AG08396 (cell line): ENCODE measurements at places on chromosomes 1 and 21.

DNA sequence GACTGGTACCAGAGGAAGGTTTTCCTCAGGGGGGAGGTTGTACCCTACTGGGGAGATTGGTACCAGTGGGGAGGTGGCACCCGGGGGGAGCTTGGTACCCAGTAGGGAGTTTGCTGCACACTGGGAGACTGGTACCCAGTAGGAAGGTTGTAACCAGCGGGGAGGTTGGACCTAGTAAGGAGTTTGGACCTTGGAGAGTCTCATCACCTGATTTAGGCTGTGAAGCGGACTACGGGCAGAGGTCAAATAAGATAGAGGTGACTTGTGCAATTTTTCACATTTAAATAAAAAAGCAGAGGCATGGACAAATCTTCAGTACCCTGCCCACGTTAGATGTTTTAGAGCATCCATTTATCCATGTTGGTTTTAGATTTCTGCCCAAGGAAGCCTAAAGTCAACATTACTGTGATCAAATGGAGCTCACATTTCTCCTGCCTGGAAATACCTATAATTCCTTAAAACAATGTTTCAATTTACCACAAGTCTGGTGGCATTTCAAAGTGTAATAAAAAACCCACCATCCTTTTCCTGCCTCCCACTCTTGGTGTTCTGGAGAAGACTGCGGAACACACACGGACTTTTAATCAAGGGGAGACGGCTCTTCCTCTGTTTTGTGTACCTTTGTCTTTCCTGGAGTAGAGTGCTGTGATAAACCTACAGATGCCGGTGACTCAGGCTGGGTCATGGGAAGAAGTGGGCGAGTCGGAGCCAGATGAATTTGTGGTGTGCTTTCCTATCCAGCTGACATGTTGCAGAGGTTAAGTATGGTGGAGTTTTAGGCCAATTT lies 36.2 kb upstream of the MRPS6 start:
- peak; percentile 29 for DNase-seq

- no peak for DNase-seq
Observed at GRCh38 chr1:159771127-159771895, 9.5 kb upstream of the DUSP23 start.

DNA sequence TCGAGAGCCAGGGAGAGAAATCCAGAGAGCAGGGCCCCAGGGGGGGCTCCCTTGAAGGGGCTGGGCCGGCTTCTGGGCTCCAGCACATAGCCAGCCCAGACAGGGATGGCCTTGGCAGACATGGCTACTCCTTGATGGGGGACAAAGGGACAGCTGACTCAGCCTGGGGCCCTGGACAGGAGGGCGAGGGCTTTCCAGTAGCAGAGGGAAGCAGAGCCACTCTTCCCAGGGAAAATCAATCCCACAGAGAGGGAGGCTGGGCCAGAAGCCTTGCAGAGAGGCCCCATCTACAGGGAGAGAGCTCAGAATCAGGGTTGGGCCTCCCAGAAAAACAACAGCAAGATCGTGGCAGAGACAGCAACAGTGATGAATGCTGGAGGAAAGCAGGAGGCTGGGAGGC lies 15.6 kb downstream of the IGFN1 start:
- DNase-seq = no peak

- no peak for DNase-seq
Observed at GRCh38 chr1:33061834-33062233, 19.1 kb upstream of the AZIN2 start.

- peak; percentile 14 for DNase-seq
Observed at GRCh38 chr1:180530501-180530900, 28.1 kb upstream of the ACBD6 start.

DNA sequence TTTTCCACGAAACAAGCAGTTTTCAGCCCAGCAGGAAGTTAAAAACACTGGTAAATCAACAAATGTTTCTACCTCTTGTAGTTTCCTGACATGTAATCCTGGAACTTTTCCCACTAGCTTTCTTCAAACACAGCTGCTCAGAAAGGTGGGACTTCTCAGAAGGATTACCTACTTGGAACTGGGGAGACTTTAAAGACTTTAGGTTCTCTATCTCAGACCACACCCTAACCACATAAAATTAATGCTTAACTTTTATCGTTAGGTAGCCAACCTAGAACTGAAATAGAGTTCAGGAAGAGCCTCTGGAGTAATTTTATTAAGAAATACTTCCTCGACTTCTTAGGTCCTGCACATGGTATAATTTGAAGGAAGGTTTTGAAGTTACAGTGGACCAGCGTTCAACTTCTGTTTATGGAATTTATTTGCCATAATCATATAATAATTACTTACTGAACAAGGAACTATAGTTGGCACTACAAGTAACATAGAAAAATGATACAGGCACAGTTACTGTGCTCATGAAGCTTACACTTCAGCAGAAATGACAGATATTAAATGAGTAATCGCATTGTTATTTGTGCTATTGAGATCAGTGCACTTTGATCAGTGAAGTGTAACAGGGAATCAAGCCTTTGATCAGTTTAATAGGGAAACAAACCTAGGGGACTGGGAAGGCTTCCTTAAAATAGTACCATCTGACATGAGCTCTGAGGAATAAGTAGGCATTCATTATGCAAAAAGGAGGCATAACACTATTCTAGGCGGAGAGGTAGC lies at the start of gene BCL2L15:
BCL2L15 (minus strand) TSS at position 180 of the 774 bp plus-strand sequence. CDS start 206 bp downstream, outside the sequence.
- DNase-seq = no peak

DNA sequence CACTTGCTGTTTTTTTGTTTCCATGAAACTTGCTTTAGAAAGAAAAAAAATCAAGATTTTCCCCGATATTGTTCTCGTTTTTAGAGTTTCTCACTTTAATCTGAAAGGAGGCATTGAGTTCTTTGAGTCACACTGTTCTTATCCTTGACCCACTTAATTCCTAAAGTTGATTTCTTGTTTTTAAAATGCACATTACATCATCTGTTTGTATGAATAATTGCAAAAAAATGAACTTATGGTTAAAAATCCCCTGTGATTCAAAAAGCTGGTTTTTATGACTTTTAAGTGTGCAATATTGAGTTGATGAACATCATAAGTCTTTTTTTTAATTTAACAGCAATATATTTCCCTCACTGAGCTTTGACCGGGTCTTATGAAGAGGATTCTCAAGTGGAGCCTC lies 131.6 kb downstream of the SNX7 start:
- no peak for DNase-seq

DNA sequence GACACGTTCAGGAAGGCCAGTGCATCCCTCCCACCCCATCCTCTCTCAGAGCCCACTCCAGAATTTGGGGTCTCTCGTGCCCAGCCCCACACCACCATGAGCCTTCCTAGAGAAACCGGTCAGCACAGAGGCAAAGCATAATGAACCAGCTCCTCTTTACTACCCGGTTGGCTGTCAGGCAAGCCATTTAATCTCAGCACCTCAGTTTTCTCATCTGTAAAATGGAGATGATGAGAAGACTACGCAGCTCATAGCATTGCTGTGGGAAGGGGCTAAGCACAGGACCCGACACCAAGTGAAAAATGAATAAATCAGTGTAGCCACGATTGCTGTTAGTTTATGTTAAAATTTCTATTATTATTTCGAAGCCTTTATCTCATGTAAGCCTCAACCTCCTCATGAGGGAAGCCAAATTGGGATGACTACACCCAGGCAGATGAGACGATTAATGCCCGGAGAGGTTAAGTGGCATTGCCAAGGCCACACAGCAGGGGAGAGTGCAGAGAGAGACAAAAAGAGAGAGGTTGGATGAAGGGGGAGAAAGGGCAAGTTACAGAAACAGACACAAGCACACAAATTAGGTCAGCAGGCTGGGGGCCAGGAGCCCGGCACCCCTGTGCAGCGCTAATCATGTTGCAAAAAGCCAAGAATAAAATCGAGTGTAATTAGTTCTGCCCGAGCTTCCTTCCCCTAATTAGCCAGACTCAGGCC lies 25.7 kb downstream of the SDC3 start:
- no peak for DNase-seq

DNA sequence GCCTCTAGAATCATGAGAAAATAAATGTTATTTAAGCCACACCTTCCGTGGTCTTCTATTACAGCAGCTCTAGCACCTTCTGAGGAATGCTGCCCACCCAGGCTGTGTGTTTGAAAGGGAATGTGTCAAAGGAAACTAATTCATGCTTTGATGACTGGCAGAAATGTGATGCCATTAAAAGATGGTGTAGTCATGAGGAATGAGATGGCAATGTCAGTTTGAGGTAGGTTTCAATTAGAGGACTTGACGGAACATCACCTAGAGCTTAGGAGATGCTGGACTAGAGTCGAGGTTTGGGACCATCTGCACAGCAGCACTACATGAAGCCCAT lies 10.6 kb downstream of the PDZK1 start:
- no peak for DNase-seq

GRCh38 chr1:11286735-11287410 lies 13.9 kb downstream of the UBIAD1 start:
- no peak for DNase-seq

DNA sequence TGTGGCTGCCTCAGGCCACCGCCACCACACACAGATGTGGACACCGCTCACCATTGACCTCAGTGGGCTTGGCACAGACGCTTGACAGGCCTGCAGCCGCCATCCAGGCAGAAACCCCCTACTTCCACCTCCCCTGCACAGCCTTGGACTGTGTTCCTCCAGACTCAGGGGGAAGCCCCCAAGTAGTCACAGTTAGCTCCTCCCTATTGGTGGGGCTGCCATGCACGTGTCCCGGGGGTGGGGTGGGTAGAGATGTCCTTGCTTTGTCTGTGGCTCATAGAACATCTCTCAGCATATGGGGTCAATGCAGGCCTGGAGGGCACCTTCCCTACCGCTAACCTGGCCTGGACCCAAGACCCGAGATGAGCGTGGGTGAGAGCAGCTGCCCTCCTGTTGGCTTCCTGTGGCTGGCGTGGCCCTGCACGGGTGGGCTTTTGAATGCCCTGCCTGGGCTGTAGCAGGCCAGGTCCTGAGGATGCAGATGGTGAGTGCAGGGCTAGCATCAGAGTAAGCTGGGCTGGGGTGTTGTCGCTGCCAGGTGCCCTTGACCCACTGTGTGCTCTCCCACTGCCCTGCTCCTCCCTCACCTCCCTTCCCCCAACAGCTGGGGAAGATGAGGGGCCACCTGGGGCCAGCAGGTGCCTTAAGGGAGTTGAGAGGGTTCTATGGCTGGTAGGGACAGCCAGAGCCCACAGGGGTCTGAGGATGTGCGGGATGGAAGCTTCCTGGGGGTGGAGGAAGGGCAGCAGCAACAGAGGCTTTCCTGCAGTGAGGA lies 6.2 kb downstream of the CROCC start:
- DNase-seq = no peak

DNA sequence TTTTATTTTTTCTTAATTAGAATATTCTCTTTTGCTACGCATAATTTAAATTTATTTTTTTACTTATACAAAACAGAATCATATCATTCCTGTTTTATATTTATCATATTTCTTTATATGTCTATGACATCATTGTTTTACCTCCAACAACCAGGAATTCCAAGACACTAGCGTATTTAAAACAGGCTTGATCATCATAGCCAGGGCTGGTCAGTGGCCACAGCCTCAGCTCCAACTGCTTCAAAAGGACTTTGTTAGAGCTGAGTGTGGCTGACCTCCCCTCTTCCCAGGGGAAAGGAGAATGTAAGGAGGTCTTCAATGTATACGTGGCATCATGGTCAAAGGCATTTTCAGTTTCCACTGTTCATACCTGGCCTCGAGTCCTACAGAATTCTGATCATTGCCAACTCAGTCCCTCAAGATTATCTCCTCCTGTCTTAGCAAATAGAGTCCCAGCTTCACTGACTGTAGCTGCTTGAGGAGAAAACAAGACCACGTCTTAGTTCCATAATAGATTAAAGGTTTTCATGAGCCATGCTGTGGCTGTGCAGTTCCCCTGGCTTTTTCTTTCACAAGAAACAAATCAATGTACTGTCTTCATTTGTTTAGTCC lies 444.0 kb downstream of the PTPRC start:
- DNase-seq = no peak

DNA sequence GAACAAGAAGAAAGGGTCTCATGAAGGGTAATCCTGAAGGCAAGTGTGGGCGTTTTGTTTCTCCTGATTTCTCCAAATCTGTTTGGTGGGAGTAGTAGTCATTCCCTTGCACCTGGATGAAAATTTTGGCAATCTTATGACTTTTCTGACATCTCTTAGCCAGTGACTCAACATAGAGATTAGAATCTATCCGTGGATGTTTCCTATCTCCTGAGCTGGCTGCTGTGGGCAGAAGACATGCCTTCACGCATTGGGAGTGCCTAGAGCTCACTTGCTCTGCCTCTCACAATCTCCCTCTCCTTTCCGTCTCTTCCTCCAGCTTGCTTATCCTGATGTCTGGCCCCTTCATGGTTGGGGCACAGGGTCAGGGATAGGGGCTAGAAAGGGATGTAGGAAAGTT lies 174.2 kb upstream of the NFIA start:
- no peak for DNase-seq

DNA sequence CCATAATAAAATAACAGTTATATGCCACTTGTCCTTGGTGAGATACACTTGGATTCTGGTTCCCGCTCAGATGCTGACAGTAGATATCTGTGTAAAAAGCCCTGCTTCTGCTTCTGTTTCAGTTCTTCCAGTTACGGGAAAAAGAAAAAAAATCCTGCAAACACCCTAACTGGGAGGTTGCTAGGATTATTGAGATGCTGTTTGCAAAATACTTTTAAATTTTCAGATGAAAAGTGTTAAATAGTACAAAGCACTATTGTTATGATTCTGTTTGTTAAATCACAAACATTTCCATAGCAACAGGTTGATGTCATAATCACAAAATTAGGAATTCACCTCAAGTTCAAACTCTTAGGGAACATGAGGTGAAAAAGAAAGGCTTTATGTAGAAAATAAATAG lies 232.3 kb downstream of the HMCN1 start:
- no peak for DNase-seq

DNA sequence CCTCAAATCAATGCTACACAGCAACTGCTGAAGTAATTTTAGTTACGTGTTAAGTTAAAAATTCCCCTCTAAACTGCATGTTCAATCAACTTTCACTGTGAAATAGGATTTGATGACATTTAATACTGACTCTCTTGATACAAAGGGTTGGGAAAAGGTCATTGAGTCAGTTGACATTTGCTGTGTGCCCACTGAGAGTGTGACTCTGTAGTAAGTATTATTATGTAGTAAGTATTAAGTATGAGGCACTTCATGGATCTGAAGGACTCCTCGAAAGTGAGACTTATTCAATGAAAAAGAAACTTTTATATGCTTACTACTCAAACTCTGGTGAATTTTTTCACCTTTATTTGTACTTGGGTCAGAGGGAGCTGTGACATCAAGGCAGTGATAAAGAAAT lies 83.1 kb upstream of the S1PR1 start:
- no peak for DNase-seq

GRCh38 chr1:44268054-44268453 lies 54.8 kb downstream of the DMAP1 start:
- no peak for DNase-seq

GRCh38 chr1:174534789-174535188 lies 87.0 kb downstream of the GPR52 start:
- peak; percentile 3 for DNase-seq

- DNase-seq = no peak
Observed at GRCh38 chr1:221840511-221841243, 98.8 kb upstream of the DUSP10 start.
